ENCODE measurements at places on chromosomes 12 and 14.

GRCh38 chr12:103530307-103531066 lies 34.7 kb upstream of the C12orf42 start:
- DNase-seq = no peak

DNA sequence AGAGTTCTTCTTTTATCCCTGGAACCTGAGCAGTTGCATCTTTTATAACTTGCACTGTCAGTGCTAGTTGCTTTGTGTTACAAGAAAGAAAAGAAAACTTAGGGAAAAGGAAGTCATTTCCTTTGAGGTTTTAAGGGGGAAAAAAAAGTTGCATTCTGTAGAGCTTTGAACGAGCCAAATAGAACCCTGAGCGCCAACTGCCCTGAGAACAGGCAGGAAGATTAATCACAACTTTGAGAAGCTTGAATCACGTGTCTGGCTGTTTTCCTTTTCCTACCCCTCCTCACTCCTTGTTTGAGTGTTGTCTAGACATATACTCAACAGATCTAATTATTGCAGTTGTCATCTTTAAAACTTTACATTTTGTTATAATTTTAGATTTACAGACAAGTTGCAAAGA lies 12.5 kb downstream of the PCNX1 start:
- no peak for DNase-seq

- DNase-seq = no peak
Observed at GRCh38 chr14:72075649-72076334, 143.6 kb downstream of the RGS6 start.

- DNase-seq = no peak
Observed at GRCh38 chr12:120037851-120038250, 48.8 kb downstream of the BICDL1 start.

DNA sequence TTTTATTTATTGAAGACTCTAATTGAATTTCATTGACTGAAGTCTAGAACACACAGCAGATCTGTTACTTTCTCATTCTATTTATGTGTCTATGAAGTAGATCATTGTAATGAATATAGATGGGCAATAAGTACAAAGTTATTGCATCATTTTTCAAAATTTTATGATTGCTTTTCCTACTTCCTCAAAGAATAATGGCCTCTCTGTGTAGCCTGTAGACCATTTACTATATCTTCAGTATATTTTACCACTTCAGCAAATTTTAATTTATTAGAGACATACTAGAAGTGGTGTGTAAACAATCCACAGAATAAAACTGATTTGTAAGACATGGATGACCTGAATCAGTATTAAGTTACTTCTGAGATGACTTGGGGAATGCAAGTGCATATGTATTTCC lies 291.7 kb upstream of the FAR2 start:
- DNase-seq = no peak
